A549 treated with GW870086 at 1 μM for 4 hours (cell line): ENCODE measurements at places on chromosomes 4 and X. TPM values are rescaled to one million over a fixed set of nuclear protein-coding genes. Genes with fewer than 3 reads are reported as not detected.

RENBP gene
- total RNA-seq, result 0.09 to 0.29 TPM (median 0.14 TPM) in 4 of 5 replicates, not detected in the other

CWH43 gene
- total RNA-seq, result not detected in 5 replicates

MAGEB2 gene
- not detected in 5 replicates for total RNA-seq

ARMCX4 gene
- total RNA-seq, result 0.35 to 0.57 TPM (median 0.50 TPM) in 5 replicates

NUP62CL gene
- 14.5 to 18.5 TPM (median 15.8 TPM) in 5 replicates for total RNA-seq

GATA1 gene
- total RNA-seq, result not detected in 5 replicates

ZCCHC18 gene
- total RNA-seq, result 0.08 to 0.17 TPM (median 0.09 TPM) in 3 of 5 replicates, not detected in the others

POLN gene
- 0.37 to 0.92 TPM (median 0.70 TPM) in 5 replicates for total RNA-seq

DCHS2 gene
- total RNA-seq, result 0.03 TPM in 1 of 5 replicates, not detected in the others

MCTS1 gene
- 92.7 to 106 TPM (median 97.8 TPM) in 5 replicates for total RNA-seq

DDX3X gene
- total RNA-seq, result 134 to 308 TPM (median 194 TPM) in 5 replicates

POU3F4 gene
- not detected in 5 replicates for total RNA-seq

VEGFD gene
- total RNA-seq, result 0.27 to 0.42 TPM (median 0.29 TPM) in 5 replicates

FRMPD4 gene
- total RNA-seq, result 0.02 to 0.07 TPM (median 0.05 TPM) in 4 of 5 replicates, not detected in the other

IL21 gene
- not detected in 5 replicates for total RNA-seq

F8A2 gene
- total RNA-seq, result not detected in 5 replicates

TMPRSS11E gene
- not detected in 5 replicates for total RNA-seq

CXCL6 gene
- not detected in 5 replicates for total RNA-seq

MSN gene
- total RNA-seq, result 229 to 302 TPM (median 293 TPM) in 5 replicates

TMEM150C gene
- 0.87 to 1.3 TPM (median 1.2 TPM) in 5 replicates for total RNA-seq

CACNA1F gene
- total RNA-seq, result not detected in 5 replicates

ADGRG4 gene
- total RNA-seq, result not detected in 5 replicates

FOXO4 gene
- 1.1 to 1.4 TPM (median 1.2 TPM) in 5 replicates for total RNA-seq

ENOX2 gene
- total RNA-seq, result 6.8 to 10.2 TPM (median 8.4 TPM) in 5 replicates

PCDH10 gene
- 0.06 to 0.19 TPM (median 0.11 TPM) in 5 replicates for total RNA-seq

TBX22 gene
- total RNA-seq, result not detected in 5 replicates

IL1RAPL1 gene
- not detected in 5 replicates for total RNA-seq
